CD4-positive, alpha-beta T cell treated with Interleukin-6 at 100 ng/mL for 8 hours (primary cell): ENCODE measurements at places on chromosomes 11 and 22.

DNA sequence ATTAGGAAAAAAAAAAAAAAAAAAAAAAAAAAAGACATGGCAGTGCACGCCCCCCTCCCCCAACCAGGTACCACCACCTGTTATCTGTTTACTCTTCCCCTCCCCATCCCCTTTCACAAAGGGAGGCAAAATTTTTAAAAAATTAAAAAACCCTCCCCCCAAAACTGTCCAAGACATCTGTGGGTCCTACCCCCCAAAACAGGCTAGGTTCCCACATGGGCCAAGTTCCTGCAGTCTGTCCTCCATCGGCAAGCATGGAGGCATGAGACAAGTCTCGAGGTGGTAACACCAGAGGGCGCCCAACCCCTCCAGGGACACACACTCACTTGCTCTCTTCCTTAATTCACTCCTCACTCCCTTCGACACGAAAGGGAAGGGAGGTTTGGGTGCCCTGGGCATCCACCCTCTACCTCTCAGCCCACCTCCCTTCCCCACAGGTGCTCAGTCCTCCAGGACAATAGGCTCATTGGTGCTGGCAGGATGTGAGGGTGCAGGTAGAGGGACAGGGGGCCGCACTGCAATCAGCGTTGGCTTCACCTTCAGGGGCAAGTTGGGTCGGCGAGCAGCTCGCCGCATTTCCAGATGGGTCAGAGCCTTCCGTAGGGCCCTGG is 2.2 kb upstream of the TUT1 start:
- DNase-seq, result peak; percentile 80

DNA sequence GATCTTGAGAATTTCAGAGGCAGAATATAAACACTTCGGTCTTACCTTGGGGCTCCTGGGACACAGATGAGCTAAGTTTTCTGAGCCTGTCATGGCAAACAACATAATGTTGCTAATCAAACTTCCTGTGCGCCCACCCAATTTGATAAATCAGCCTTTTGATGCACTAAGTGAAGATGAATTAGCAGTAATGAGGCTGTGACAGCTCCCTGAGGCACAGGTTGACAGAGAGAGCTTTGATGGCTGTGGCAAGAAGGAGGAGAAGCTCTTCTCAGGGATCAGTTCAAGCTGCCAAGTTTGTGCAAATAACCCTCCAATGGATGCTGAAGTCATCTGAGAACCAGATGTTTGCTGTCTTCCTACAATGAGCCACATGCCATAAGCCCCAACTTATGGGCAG is 34.4 kb downstream of the DRD2 start:
- DNase-seq, result no peak

GRCh38 chr11:124481365-124482323 is 36.1 kb upstream of the OR8B8 start:
- DNase-seq, result no peak

GRCh38 chr11:36333897-36334296 is 37.8 kb downstream of the PRR5L start:
- DNase-seq, result no peak

- no peak for DNase-seq
These were observed 165.7 kb downstream of the MN1 start for GRCh38 chr22:27635852-27636251.

GRCh38 chr11:75317446-75318122 is 33.9 kb downstream of the ARRB1 start:
- no peak for DNase-seq

GRCh38 chr11:12152321-12152720 is 41.9 kb downstream of the MICAL2 start:
- no peak for DNase-seq

DNA sequence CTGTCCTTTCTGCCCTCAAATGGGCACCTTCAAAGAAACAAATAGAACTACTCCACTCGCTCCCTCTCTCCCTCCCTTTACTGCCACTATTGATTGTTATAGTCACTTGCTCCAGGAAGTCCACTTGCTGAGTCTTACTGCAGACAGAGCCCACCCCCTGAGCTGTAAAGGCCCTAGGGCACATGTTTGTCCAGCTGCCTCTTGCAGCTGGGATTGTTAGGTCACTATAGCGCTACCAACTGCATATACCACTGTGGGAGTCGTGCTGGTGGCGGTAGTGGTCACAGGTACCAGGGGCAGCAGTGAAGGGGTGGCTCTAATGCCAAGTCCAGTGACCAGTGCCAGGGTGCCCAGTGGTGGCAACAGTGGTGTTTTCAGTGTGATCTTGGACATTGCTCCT is 4.4 kb upstream of the SREBF2 start:
- DNase-seq, result no peak

DNA sequence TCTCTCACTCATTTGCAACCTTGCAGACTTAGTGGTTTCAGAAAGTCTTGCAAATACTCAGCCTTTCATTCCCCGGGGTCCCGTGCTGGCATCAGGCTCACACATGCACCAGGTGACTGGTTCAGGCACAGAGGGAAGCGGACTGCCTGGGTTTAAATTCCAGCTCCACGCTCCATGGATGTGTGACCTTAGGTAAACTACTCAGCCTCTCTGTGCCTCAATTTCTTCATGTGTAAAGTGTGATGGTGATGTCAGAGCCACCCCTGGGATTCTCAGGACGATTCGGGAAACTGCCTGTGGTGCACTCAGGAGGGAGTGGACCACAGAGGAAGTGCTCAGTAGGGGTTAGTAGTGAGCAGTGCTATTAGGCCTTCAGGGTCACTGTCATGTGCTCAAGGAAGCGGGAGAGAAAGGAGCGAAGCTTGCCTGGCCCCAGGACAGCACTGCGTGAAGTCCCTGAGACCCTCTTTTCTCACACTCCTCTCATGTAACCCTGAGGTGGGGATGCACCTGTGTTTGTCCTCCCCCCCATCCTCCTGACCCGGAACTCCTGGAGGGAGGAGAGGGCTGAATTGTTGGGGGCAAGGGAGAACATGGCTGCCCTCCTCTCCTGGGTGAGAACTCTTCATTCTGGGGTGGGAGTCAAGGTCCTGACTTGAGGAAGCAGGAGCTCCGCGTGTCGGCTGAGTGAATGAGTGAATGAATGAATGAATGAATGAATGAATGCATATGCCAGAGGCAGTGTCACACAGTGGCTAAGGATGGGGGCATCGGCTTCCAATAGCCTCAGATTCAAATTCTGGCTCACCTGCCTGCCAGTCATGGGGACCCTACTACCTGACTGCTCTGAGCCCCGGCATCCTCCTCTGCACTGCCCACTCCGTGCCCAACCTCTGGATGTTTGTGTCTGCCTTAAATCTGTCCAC is 14.4 kb upstream of the UPK3A start:
- no peak for DNase-seq

- DNase-seq, result no peak
These were observed 47.6 kb downstream of the ST3GAL4 start for GRCh38 chr11:126403022-126403581.

- DNase-seq, result no peak
These were observed 571.4 kb upstream of the FAT3 start for GRCh38 chr11:91653079-91653754.

GRCh38 chr22:32817137-32817730 is 15.7 kb downstream of the TIMP3 start:
- no peak for DNase-seq

DNA sequence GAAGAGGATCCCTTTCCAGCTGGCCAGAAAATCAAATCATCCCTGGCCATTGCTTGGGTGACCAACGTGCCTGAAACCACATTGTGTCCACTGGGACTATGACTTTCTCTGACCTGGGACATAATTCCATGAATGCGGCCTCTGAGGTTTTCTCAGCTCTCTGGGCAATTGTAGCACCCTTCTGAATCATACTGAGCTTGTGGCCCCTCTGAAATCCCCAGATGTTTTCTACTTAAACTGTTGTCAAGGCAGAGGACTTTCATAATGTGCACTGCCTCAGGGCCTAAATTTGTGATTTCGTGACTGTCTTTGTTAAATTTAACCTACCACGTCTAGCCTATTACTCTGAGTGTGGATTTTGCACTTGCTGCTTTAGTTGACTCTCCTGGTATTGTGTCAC is 321.1 kb upstream of the PLET1 start:
- DNase-seq, result no peak

GRCh38 chr11:65634905-65635731 is 2.8 kb upstream of the SIPA1 start:
- DNase-seq, result no peak

GRCh38 chr22:50080077-50080465 is 5.2 kb downstream of the MLC1 start:
- no peak for DNase-seq

DNA sequence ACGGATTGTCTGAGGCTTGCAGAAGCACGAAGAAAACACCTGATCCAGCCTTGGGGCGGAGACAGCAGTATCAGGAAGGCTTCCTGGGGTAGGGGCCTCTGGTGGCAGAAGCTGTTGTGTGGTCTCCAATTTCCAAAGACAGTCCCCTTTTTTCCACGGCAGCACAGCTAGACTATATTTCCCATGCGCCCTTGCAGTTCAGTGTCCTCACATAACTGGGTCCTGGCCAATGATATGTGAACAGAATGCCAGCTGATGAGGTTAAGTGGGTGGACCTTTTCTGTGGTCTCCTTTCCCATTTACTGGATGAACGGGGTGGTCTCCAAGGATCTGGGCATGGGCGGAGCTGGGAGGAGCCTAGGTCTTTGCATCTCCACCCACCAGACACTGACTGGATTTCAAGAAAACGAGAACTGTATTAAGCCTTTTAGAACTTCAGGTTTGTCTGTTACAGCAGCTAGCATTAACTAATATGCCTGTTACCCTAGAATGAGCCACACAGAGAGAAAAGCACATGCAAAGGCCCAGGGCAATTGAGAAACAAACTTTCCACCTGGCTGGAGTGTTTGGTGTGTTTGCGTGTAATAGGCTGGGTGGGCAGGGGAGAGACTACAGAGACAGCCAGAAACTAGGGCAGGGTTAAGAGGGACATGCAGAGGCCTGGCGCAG is 6.2 kb downstream of the GAL3ST1 start:
- no peak for DNase-seq

GRCh38 chr22:16967453-16968217 is 40.4 kb downstream of the GAB4 start:
- DNase-seq, result no peak

DNA sequence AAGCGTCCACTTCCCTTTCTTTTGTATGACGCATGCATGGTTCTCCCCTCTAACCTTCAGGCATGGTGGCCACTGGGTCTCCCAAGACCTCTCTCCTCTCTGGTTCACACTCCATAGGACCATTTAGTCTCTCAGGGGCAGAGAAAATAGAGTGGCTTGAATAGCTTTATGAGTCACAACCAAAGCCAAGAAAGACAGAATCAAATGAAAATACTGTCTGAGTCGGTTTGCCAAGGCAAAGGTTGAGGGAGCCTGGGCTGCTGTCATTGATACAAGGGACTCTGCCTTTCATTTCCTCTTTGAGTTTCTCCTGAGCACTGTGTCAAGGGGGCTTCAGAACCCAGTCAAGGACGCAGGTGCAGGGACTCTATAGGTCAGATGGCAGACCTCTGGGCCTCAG is 44.2 kb downstream of the TENM4 start:
- no peak for DNase-seq

GRCh38 chr22:39209756-39210155 is 35.0 kb downstream of the PDGFB start:
- DNase-seq, result no peak

GRCh38 chr22:19892257-19892879 is 37.7 kb upstream of the GNB1L start:
- peak; percentile 66 for DNase-seq

GRCh38 chr11:14330881-14331280 is 28.1 kb downstream of the RRAS2 start:
- DNase-seq, result no peak
